CD8-positive, alpha-beta memory T cell (primary cell): ENCODE measurements at places on chromosomes 1 and 21. TPM values are rescaled to one million over a fixed set of nuclear protein-coding genes. Genes with fewer than 3 reads are reported as not detected.

C1orf141 gene
- not detected for total RNA-seq

- no peak overlapping the region for H3K4me3 ChIP-seq
- H3K36me3 ChIP-seq = no peaks in the 10 kb centered on the region
- no peaks in the 10 kb centered on the region for H3K27me3 ChIP-seq
- H3K4me1 ChIP-seq = peaks cover 27% of the 10 kb centered on the region
- H3K27ac ChIP-seq = peak overlapping the region; percentile 40
These were observed 1.8 kb upstream of the ELAPOR1 start for GRCh38 chr1:109112056-109112651.

DNA sequence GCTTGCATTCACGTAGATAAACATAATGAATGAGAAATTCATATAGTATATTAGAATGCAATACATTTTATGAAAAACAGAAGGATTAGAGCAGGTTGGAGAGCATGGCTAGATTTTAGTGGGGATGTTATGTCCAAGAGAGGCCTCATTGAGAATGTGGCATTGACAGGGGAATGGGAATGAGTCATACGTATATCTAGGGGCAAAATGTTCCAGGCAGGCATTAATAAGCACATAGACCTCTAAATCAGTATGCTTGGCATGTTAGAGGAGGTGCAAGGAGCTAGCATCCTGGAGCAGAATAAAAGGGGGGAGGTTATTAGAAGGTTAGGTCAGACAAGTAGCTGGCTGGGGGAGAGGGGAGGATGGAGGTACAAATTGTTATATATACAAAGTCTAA lies 93.0 kb downstream of the USH2A start:
- DNase-seq = no peak
- no peaks in the 10 kb centered on the region for H3K4me1 ChIP-seq
- no peak overlapping the region for H3K27ac ChIP-seq

LCE1C gene
- not detected for total RNA-seq

ERI3 gene
- 59.9 TPM for total RNA-seq

ANGEL2 gene
- total RNA-seq = 41.2 TPM

- no peak overlapping the region for H3K27ac ChIP-seq
- H3K27me3 ChIP-seq = peaks cover 77% of the 10 kb centered on the region
- H3K4me1 ChIP-seq = peaks cover 27% of the 10 kb centered on the region
These were observed 61.4 kb downstream of the MEF2D start for GRCh38 chr1:156439036-156439776.

NES gene
- not detected for total RNA-seq
